Activated CD4-positive, alpha-beta T cell treated with anti-CD3 and anti-CD28 coated beads for 48 hours (primary cell): ENCODE measurements at places on chromosomes 2 and 18.

DNA sequence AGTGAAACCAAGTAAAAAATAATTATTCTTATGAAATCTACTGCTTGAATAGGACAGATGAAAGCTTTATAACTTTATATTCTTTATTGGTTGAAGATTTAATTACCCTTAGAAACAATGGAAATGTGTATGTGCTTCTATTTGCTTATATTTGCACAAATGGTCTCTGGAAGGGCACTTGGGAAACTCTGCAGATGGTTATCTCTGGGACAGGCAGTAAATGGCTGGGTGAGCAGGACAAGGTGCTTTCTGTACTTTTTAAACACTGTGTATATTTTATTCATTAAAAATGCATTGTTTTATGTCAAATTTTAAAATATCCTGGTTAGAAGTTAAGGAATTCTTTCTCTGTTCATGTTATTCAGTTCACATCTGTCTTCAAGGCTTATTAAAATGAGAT is 131.1 kb downstream of the LRRTM4 start:
- DNase-seq: no peak

- DNase-seq: no peak
Observed at GRCh38 chr2:142843731-142844130, 33.7 kb upstream of the KYNU start.

GRCh38 chr2:200687922-200688920 is 102.4 kb downstream of the AOX1 start:
- no peak for DNase-seq

GRCh38 chr2:239103125-239104098 is 255.5 kb downstream of the TWIST2 start:
- no peak for DNase-seq
